ENCODE measurements at places on chromosomes 16 and 17.

DNA sequence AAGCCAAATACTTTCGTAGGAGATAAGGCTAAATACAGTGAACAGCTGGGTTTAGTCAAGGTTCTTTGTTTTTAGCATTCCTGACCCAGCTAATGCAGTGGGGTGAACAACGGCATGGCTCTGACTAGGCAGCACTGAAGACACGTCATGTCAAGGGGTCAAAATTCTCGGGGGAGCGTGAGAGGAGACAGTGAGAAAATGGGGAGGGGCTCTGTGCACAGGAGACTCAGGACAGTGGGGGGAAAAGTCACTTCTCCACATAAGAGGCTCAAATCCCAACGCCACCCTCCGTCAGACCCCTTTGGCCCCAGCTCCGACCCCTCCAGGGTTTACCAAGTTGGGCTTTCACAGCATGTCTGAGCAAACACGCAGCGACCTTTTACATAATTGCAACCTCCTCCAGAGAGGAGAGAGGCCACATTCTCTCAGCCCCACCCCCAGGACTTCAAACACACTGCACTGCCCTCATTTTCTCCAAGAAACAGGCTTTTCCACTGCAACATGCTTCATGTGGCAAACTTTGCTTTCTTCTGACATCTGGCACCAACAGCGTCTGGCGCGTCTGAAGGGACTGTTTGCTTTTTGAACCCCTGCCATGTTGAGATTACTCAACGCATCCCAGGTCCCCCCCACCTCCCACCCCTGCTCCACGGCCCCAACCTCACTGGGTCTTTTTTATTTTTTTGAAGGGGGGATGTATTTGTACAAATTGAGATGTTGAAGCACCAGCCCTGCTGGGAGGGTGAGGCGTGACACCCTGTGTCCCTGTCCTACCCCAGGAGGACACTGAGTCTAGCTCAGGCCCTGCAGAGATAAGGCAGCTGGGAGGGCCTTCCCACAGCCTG, 30.0 kb downstream of the AXIN2 start:
- peak; percentile 51 for DNase-seq

DNA sequence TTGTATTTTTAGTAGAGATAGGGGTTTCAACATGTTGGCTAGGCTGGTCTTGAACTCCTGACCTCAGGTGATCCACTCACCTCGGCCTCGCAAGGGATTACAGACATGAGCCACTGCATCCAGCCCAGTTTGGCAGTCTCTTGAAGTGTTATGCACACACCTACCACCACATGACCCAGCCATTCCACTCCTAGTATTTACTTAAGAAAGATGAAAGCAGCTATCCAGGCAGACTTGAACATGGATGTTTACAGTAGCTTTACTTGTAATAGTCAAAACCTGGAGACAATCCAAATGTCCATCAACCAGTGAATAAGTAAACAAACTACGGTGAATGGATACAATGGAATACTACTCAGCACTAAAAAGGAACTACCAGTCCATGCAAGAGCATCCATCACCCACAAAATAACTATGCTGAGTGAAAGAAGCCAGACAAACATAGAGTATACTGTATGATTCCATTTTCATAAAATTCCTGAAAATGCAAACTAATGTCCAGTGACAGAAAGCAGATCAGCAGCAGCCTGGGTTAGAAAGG, 37.8 kb upstream of the RASD1 start:
- DNase-seq, result no peak

DNA sequence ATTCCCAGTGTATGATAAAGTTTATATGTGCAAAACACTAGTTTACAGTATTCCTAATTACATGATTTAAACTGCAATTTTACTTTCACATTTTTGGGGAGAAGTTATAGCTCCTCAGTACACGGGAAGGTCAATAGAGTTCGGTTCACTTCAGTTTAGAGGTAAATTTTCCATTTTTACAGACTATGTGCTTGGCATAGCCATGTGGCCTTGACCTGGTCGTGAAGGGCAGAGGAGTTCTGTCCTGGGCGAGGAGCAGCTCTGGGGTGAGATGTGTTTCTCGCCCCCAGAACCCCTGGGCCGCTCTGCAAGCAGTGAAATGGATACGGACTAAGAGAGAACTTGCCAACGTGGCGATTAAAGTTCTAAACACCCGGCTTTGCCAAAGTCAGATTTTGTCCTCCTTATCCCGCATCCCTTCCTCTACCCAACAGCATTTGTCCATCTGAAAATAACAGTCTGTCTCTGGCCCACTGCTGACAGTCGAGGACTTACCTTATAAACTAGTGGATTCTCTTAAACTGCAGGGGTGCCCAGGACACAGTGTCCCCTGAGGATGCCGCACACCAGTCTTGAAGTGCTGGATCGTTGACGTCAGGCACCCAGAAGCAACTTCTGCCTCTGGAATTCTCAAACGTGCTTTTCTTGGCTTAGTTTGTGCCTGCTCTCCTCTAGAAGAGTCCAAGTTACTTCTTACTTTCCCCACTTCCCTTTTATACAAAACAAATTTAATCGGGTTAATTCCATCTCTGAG, 1.5 kb upstream of the SIAH1 start:
- DNase-seq, result no peak

- DNase-seq, result no peak
Measured at GRCh38 chr17:82017612-82018151, 5.0 kb downstream of the CENPX start.

GRCh38 chr17:64147110-64148016, 17.4 kb upstream of the ERN1 start:
- DNase-seq, result no peak

DNA sequence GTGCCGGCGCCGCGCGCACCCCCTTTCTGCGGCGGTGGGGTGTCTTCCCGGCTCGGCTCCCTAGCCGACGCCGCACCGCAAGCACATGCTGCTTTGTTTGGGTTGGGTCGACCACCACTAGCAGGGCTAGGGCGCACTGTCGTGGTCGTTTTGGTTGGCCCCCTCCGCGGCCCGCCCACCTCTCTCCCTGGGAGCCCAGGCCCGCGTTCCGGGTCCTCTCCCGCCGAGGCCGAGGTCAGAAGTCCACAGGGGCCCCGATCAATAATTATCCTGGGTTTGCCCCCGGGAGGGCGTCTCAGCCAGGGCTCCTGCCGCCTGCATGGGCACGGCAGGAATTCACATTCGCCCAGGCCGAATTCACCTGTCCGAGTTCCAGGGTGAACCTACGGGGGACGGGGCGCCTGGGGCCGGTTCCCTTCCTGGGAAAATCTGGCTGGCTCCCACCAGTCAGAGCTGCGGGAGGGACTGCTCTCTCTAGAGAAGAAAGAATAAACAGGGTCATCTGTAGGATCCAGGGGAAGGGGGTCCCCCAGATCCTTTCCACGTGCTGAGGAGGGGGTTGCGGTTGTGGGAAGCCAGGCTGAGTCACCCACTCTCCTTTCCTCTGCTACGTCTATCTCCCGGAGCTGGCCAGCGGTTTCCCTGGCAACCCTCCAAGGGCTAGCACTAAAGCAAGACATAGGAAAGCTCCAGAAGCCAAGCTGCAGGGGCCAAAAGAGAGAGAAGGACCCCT, 584 bp upstream of the STAT5B start:
- DNase-seq, result no peak
